ENCODE measurements at places on chromosomes 16 and 17. TPM values are rescaled to one million over a fixed set of nuclear protein-coding genes. Genes with fewer than 3 reads are reported as not detected.

- DNase-seq = no peak
Measured at GRCh38 chr17:66364508-66364907, 62.1 kb downstream of the PRKCA start.

GRCh38 chr17:68057531-68057952 lies 22.0 kb downstream of the KPNA2 start:
- DNase-seq = peak; percentile 53

- DNase-seq = no peak
Measured at GRCh38 chr16:1752853-1753252, 18.5 kb downstream of the NME3 start.

DNA sequence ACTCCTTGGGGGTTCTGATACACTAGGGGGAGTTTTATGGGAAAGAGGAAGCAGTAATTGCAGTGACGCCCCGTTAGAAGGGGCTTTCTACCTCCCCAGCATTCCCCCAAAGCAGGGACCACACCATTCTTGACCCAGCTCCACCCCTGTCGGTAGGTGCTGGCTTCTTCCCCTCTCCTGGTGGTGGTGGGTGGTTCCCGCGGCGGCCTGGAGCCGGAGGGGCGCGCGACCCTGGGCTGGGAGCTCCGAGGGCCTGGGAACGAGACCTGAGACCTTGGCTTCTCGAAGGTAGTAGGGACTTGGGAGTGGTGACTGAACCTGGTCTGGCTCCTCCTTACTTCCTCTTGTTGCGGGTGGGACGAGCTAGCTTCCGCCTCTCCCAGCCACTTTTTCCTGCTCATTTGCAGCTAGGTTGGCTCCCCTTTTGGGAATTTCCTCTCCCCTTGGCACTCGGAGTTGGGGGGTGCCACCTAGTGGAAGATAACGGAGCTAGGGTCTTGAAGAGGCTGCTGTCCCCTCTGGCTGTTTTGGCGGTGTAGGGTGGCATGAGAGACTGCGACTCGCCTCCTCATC lies 438 bp downstream of the GRN start:
- peak; percentile 63 for DNase-seq

- DNase-seq = no peak
Measured at GRCh38 chr16:80258407-80258806, 282.4 kb upstream of the DYNLRB2 start.

DNA sequence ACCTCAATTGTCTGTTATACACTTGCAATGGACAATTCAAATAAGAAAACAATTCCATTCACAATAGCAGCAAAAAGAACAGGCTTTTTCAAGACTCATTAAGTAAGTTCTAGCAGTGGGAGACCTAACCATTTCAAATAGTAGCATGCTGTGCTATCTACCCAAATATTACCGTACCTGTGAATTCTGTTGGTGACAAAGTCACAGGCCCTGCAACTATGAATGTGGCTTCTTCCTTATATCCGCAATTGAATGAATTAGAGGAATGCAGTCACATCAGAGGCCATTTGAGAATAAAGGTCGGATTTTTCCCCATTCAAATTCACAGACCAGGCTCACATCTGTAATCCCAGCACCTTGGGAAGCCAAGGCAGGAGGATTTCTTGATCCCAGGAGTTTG lies 800 bp upstream of the NME4 start:
- DNase-seq = no peak

DNA sequence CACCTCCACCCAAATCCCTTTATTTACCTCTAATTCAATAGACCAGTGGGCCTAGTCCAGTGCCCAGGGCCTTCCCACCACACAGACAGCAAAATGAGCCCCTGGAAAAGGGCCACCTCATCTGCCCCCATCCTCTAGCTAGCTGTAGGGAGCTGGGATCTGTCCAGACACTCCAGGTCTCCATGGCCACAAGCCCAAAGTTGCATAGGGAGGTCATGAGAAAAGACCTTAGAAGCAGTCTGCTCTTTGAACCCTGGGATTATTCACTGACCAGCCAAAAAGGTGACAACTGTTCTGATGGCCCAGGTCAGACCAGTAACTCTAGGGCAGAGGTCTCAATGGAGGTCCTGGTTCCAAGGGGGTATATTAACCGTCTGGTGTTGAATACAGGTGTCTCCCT lies 2.0 kb downstream of the CUEDC1 start:
- no peak for DNase-seq

DNA sequence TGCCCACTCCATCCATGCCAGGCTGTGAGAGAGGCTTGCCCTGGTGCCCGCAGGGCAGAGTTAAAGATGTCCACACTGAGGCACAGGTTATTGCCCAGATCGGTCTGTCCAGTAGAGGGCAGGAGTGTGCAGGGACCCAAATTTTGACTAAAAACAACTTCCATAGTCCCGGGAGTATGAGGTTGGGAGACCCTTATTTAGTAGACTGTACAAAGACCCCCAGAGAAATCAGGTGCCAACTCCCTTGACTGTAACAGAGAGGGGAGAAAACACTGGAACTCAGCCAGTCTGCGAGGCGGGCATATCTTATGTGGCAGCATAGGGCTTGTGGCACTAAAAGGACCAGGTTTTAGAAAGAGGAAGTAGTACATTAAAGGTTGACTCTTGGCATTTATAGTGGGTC lies 43.4 kb downstream of the HNF1B start:
- no peak for DNase-seq

GRCh38 chr16:14545346-14545884 lies 84.6 kb downstream of the PARN start:
- peak; percentile 65 for DNase-seq

- DNase-seq = no peak
Measured at GRCh38 chr16:64450177-64450576, 671.7 kb downstream of the CDH11 start.

DNA sequence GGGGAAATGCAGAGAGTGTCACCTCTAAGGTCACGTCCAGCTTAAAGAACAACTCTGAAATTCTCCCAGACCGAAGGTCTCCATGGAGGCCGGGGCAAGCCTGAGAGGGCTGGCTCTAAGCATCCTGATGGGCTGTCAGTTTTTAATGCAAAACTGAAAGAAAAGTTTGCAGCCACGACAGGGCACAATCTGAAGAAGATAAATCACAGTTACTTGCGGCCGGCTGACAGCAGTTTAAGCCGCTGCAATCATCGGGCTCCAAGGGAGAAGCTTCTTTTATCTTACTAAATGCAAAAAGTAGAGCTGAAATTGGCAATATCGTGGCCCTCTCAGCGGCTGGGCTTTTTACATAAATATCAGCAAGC lies 168.8 kb downstream of the CYLD start:
- no peak for DNase-seq

DNA sequence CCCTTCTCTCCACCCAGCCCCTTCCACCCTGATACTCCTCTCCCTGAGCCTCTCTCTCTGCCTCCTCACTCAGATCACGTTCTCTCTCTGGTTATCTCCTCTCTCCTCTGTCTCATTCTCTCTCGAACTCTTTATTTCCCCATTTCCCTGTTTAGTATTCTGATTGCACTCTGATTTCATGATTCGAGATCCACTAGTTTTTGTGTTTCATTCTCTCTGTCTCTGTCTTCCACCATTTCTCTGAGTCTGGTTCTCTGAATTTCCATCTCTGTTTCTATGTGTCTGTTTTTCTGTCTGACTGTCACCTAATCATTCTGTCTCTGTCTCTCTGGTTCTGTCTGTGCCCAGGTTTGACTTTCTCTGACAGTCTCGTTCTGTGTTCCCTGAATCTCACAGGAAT lies 2.0 kb downstream of the SEZ6L2 start:
- no peak for DNase-seq

- DNase-seq = no peak
Measured at GRCh38 chr16:8853150-8853549, 15.7 kb downstream of the CARHSP1 start.

DNA sequence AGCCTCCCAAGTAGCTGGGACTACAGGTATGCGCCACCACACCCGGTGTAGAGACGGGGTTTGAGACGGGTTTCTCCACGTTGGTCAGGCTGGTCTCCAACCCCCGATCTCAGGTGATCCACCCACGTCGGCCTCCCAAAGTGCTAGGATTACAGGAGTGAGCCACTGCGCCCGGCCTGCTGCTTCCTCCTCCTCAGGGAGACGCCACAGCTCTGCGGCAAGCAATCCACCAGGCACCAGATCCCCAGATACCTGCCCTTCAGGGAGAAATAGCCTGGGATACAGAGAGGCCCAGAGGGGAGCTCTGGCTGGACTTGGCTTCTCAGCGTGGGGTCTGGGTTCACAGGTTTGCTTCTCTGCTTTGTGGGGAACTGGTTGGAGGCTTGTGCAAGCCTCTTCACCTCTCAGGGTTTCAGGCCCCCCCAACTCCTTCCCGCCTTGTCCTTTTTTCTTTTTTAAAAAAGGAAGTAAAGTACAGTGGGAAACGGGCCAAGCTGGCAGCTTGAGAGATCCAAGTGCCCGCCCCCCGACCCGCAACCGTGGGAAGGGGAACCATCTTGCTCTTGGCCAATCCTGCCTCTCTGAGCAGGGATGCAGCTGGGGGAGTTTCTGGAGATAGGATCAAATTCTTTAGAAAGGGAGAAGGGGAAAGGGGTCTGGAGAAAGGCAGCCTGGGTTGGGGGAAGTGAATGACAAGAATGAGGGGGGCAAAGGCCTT lies 2.6 kb upstream of the SPHK1 start:
- DNase-seq = no peak

GRCh38 chr17:19752216-19753050 lies 4.3 kb upstream of the ALDH3A1 start:
- no peak for DNase-seq

DNA sequence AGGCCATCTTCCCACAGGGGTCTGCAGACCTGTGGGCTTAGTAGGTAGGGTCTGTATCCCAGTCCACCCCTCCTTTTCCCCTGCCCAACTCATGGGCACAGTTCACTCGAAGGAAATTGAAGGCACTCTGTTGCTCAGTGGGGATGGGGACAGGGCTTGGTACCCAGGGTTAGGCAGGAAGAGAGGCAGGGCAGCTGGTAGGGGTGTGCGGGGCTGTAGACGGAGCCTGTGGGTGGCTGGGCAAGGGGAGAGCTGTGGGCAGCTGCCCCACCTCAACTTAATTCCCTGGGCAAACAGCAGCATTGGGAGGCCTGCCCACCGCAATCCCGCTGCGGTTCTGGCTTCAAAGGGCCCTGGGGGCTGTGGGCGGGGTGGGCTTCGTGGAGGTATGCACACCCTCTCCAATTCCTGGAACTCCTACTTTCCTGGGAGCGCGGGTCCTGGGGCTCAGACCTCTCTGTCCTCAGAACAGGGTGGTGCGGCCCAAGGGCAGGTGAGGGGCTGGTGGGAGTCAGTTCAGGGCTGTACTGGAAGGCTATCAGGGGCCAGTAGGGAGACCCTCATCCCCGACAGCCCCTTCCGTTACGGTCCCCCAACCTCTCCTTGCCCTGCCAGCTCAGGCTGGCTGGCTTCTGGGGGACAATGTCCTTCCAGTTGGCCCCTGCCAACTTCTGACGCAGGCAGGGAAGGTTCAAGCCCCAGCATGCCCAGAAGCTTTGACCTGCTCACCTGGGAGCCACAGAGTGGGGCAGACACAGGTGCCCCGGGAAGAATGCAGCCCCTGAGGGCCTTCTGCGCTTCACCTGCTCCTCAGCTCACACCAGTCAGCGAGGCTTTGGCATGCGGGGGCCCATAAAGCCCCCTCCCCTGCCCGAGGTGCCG lies 9.1 kb downstream of the FOXJ1 start:
- no peak for DNase-seq

- DNase-seq = peak; percentile 67
Measured at GRCh38 chr16:13909872-13910303, 10.1 kb upstream of the ERCC4 start.

DNA sequence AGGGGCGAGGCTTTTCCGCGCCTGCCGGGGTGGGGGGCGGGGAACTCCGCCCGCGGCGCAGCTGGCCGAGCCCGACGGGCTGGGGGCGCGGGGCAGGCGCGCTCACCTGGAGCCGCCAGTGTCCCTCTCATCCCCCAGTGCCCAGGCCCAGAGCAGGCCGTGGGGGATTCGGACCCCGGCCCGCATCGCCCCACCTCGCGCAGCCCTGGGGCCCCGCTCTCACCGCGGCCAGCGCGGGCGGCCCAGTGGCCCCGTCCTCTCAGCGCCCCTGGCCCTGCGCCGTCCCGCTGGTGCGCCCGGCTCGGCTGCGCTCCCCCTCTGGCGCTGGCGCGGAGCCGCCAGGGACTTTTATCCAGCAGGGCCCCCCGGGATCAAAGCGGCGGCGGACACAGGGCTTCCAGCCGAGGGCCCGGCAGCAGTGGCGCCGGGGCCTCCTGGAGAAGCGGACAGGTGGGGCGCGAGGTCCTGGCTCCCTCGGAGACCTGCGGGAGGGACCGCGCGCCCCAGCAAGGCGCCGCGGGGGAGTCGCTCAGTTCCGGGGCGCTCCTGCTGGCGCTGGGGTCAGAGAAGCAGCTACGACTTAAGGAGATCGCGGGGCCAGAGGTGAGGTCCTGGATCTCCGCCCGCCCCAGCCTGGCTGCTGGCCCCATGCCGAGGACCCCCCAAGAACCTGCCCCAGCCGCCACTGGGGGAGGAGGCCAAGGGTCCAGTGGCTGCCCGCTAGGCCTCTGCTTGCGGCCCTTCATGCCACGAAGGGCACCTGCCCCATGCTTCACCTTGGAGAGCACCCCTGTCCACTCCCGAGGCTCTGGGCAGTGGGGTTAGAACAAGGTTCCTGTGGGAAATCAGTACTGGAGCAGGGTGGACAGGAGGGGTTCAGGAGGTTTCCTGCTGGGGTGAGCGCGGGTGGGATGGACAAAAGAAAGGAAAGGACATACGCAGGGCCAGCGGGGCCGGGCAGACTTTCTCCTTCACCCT lies 823 bp upstream of the NOTUM start:
- DNase-seq = no peak

DNA sequence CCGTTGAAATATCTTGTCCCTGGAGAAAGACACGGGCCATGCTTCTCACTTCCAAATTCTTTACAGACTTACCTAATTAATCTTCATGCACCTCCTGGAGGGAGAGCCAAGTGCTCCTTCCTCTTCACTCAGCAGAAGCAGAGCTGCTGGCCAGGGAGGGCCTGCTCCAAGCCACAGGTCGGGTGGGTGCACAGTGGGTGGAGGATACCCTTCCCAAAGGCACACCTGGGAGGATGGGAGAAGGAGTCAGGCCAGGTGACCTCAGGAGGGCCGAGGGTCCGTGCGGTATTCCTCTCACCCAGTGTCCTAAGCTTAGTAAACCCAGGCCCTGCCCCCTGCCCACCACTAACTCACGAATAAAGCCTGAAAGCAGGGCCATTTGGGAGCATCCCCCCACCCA lies 171.3 kb upstream of the RPL38 start:
- no peak for DNase-seq

DNA sequence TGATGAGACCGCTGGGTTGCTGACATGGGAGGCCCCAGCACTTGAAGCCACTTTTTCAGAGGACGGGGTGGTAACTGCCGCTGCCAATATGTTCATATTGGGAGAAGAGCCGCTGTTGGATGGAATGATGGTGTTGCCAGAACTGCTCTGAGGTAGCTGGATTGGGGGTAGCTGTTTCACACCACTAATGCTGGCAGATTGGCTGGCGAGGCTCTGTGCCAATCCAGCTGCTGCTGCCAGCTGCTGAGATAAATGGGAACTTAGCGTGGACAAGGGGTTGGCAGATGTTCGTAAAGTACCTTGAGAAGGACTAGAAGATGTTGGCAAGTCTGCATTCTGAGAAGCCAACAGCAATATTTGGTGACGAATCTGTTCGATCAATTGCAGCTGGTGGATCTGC lies 10.0 kb downstream of the SALL1 start:
- no peak for DNase-seq

Gene ANKS3
- total RNA-seq = 33.2 TPM

Gene JPH3
- not detected for total RNA-seq

Gene PRSS22
- total RNA-seq = not detected

Gene EARS2
- 36.3 TPM for total RNA-seq

Gene LGALS9B
- total RNA-seq = not detected

Gene FMNL1
- total RNA-seq = 5.2 TPM

Gene TOP2A
- total RNA-seq = 39.9 TPM

Gene TMEM208
- 29.0 TPM for total RNA-seq

Gene UNC45B
- not detected for total RNA-seq

Gene CFAP97D1
- not detected for total RNA-seq

Gene FSCN2
- 1.7 TPM for total RNA-seq

Gene TUBB3
- 128 TPM for total RNA-seq

Gene ASIC2
- total RNA-seq = not detected

Gene CTRB1
- not detected for total RNA-seq

Measured in fibroblast of villous mesenchyme (primary cell).